Activated CD8-positive, alpha-beta T cell treated with anti-CD3 and anti-CD28 coated beads for 36 hours (primary cell): ENCODE measurements at places on chromosomes 3 and 15. TPM values are rescaled to one million over a fixed set of nuclear protein-coding genes. Genes with fewer than 3 reads are reported as not detected.

AP3B2 gene
- total RNA-seq, result 0.16 TPM

ZNF385D gene
- not detected for total RNA-seq

SLC24A5 gene
- not detected for total RNA-seq

DNA sequence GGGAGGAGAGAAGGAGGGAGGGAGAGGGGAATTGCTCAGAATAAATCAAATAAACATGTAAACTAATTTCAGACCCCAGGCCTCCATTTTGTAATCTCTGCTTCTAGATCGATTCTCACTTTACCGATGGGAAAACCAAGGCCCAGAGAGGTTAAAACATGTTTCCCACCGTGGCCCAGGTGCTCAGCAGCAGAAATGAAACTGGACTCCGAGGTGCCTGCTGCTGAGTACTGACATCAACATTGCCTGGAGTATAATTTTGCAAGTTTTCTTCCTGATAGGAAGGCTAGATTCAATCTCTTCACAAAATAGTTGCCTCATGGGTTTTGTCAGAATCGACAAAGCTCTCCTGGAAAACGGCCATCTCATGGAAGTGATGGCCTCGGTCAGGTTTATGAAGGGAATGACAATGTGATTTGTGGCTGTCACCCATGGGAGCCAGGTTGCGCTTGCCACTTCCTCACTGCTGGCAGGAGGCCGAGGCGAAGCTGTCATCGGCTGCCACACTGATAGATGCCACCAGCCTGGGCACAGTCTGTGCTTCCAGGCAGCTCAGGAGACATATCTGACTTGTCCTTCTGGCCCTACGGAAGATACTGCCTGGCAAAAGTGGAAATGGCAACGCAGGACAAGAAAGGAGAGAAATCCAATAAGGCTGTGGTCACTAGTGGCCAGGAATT lies 133.1 kb upstream of the LRRN1 start:
- no peak for DNase-seq

DNA sequence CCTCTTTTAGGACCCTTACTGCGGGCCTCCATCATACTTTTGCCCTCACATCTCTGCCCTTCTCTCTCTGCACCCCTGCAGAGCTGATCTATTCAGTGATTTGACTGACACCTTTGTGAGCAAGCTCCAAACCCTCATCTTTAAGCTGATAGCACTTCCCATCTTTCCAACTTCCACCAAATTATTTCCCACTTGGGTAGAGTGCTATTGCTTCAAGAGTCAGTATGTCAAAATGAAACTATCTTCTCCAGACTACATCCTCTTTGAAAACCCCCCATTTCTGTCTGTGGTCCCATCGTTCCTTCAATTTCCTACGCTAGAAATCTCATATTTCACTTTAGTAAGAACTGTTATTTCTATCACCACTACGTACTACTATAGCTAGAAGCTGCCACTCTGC lies 19.7 kb downstream of the ZWILCH start:
- DNase-seq, result no peak

ZNF662 gene
- total RNA-seq, result 3.2 TPM

TMC3 gene
- not detected for total RNA-seq

- no peak for DNase-seq
Observed at GRCh38 chr15:65393557-65393956, 15.8 kb upstream of the IGDCC3 start.

DNA sequence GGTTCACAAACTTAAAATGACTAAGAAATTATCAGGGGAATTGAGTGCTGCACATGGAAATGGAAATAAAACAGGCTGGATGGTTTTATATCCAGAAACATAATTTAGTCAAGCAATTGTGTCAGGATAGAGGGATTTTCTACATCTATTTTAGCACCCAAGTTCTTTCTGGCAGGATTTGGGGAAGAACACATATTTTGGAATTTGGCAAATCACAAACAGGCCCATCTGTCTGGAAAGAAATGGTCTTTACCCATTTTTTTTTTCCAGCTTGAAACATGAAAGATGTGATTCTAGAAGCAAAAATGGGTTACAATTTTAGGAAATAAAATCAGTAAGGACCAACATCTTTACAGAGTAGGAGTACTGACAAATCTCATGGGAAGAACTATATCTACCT lies 14.4 kb upstream of the UNC13C start:
- no peak for DNase-seq

DNA sequence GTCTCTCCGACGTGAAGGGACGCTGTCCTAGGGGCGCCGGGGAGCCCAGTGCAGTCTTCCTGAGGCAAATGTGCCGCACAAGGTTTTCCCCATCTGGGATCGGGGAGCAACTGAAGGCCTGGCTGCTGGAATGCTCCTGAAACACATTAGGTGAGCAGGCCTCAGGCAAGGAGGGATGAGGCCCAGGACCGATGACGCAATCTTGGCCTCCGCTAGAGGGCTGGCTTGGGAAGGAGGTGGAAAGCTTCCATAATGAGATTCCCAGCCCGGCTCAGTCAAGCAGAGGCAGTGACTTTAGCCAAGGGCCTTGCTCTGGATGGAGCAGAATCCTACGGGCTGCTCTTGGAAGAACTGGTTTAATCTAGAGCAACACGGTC lies 50.8 kb downstream of the CPN2 start:
- DNase-seq, result no peak

CPLX3 gene
- total RNA-seq, result not detected

ZMYND10 gene
- total RNA-seq, result 1.5 TPM

- no peak for DNase-seq
Observed at GRCh38 chr3:61871644-61872043, 310.3 kb downstream of the PTPRG start.

DNA sequence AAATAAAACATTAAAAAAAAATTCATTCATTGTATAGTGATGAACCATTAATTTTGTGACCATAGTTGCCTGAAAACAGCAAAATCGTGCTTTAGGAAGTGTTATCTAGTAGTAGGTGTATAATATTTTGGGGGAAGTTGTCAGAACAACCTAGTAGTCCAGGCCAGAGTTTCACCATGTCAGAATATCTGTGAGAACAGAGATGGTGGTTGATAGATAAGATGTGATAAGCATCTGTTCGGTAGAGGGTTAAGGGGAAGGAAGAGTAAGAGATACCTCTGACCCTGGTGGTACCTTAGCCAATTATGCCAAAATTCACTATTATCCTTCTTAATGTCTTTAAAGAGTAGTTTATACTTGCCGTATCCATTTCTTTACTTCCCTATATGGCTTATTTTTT lies 113.8 kb downstream of the MITF start:
- DNase-seq, result no peak

DNA sequence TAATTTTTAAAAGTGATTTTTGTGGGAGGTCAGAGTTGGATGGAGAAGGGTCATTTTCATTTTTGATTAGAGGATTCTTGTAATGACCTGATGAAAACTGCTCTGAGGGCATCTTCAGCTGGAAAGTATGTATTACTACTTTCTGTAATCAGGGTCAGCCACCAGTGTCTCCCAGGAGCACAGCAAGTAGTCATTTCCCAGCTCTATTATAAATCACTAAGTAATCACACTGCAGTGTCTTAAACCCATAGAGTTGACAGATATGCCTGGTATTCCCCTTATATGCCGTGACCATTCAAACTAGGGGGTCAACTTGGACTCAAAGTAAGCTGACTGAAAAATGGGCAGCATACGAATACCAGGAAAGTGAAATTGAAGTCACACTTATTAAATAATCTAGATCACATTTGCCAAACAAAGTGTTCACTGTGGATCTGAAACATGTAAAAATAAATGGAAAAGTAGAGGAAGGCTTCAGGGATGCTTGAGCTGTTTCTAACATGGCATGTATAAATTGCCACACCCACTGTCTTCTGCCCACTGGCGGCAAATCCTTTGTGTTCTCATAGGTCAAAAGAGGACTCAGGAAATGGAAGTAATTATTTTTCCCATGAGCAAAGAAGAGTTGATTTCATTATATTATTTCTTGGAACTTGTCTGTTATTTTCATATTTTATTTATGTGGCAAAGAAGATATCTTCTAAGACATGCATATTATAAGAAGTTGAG lies 105.7 kb downstream of the MBNL1 start:
- no peak for DNase-seq

- DNase-seq, result no peak
Observed at GRCh38 chr3:158842976-158843375, 41.1 kb downstream of the MFSD1 start.

- DNase-seq, result no peak
Observed at GRCh38 chr15:61083081-61083787, 145.9 kb downstream of the RORA start.

RARRES1 gene
- total RNA-seq, result not detected

SEMA3B gene
- 1.6 TPM for total RNA-seq

POC1A gene
- total RNA-seq, result 23.5 TPM

GRCh38 chr3:55630280-55630920 lies 143.3 kb upstream of the WNT5A start:
- no peak for DNase-seq

DNA sequence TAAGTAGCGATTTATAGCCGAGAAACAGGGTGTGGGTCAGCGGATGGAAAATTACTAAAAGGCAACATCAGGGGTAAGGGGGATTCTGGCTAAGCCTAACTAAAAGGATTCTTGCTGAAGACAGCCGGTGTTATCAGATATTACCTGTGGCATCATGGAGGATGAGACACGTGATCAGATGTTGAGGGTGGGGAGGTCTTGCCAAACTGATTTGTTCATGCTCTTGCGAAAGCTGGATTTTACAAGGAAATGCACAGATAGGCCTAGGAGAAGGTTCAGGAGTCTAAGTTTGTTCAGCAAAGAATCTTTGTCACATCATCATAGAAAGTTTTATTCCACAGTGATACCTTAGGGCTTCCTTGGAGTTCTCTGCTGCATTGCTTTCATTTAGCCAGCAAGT lies 396.8 kb upstream of the TBL1XR1 start:
- no peak for DNase-seq

MYH15 gene
- 0.07 TPM for total RNA-seq

SERP1 gene
- 115 TPM for total RNA-seq

DNA sequence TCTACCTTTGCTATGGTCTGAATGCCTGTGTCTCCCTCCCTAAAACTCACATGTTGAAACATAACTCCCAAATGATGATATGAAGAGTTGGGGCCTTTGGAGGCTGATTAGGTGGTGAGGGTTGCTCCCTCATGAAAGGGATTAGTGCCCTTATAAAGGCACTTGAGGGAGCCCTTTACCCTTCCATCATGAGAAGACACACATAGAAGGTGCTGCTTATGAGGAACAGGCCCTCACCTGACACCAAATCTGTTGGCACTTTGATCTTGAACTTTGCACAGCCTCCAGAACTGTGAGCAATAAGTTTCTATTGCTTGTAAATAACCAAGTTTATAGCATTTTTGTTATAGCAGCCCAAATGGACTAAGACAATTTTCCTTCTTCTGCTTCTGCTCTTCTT lies 76.2 kb upstream of the ADAMTS9 start:
- no peak for DNase-seq

GRCh38 chr3:158790901-158791589 lies 10.8 kb upstream of the MFSD1 start:
- DNase-seq, result peak; percentile 47

PLA2G4E gene
- not detected for total RNA-seq

DNA sequence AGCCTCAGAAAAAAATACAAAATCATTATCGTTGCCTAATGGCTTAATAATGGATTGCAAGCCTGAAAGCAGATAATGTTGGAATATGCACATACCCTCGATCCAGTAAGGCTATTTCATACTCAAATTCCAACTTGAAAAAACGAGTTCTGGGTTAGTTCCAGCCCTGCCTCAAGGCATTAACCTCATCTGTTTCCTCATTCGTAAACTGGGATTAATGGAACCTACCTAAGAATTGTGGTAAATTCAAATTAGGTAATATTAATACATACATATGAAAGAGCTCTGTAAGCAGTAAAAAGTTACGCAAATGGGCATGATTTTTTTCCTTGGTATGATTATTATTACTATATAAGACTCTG lies 107.5 kb downstream of the SRGAP3 start:
- DNase-seq, result no peak

SLC15A2 gene
- 1.7 TPM for total RNA-seq

EOMES gene
- total RNA-seq, result 4.4 TPM

DNA sequence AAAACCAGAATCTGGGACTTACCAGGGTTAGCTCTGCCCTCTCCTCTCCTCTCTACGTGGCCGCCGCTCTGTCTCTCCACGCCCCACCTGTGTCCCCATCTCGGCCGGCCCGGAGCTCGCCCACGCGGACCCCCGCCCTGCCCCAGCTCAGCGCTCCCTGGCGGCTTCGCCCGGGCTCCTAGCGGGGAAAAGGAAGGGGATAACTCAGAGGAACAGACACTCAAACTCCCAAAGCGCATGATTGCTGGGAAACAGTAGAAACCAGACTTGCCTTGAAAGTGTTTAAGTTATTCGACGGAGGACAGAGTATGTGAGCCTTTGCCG lies 5.4 kb downstream of the ISL2 start:
- no peak for DNase-seq

- DNase-seq, result no peak
Observed at GRCh38 chr15:61556037-61556648, 327.0 kb upstream of the RORA start.

DNA sequence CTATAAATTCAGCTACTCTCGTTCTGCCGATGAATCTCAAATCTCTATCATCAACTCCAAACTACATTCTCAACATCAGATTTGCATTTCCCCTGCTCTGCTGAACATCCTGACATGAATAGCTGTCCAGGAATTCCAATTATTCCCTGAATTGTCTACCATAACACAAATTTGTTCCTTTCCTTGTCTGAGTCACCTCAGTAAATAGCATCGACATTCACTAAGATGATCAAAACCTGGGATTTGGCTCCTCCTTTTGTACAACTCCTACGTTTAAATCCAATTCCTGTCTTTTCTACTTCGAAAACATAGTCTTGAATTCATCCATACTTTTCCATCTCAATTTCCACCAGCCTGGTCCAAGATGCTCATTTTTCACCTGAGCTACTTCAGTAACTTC lies 107.0 kb downstream of the GREM1 start:
- no peak for DNase-seq

- DNase-seq, result no peak
Observed at GRCh38 chr15:88232771-88233201, 23.8 kb downstream of the NTRK3 start.

IQCF5 gene
- not detected for total RNA-seq

CGNL1 gene
- not detected for total RNA-seq

CP gene
- not detected for total RNA-seq

- no peak for DNase-seq
Observed at GRCh38 chr3:11322931-11323330, 50.7 kb downstream of the ATG7 start.

DNA sequence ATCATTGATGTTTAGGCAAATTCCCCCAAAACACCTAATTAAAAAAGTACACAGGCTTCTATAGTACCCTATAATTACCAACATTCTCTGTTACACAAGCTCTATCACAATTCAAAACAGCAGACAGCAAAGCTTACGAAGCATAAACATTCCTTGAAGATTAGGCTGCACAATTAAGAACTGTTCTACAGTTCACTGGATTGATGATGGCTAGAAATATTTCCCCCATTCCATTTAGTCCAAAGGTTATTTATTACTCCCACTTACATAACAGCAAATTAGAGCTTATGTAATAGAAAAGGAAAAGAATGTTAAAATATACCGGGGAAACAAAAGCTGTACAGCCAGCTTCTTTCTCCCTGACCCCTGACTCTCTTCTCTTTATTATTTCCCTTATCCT lies 49.3 kb downstream of the UACA start:
- no peak for DNase-seq

CPB1 gene
- not detected for total RNA-seq

- no peak for DNase-seq
Observed at GRCh38 chr3:193040836-193041672, 123.4 kb upstream of the MB21D2 start.
